ENCODE measurements at places on chromosomes 7 and 10. TPM values are rescaled to one million over a fixed set of nuclear protein-coding genes. Genes with fewer than 3 reads are reported as not detected.

The DNMBP gene
- total RNA-seq, result 36.0 TPM

The UTF1 gene
- total RNA-seq, result not detected

The RAB11FIP2 gene
- total RNA-seq, result 11.7 TPM

The STAG3 gene
- 0.15 TPM for total RNA-seq

The AP1S1 gene
- total RNA-seq, result 137 TPM

The STEAP2 gene
- 5.4 TPM for total RNA-seq

The PTPN20 gene
- 4.9 TPM for total RNA-seq

The IFIT1B gene
- not detected for total RNA-seq

The PNLIP gene
- not detected for total RNA-seq

The MASTL gene
- total RNA-seq, result 23.5 TPM

The HKDC1 gene
- 19.1 TPM for total RNA-seq

The NOD1 gene
- total RNA-seq, result 6.1 TPM

The FEZF1 gene
- total RNA-seq, result not detected

The HABP2 gene
- total RNA-seq, result 0.13 TPM

The FAS gene
- total RNA-seq, result 38.3 TPM

The IQUB gene
- 0.13 TPM for total RNA-seq

The PRLHR gene
- total RNA-seq, result not detected

The AKR1C2 gene
- total RNA-seq, result 3,442 TPM

The EVX1 gene
- not detected for total RNA-seq

The TAS2R3 gene
- total RNA-seq, result not detected

The PON3 gene
- 29.1 TPM for total RNA-seq

The PALD1 gene
- total RNA-seq, result 5.9 TPM

The ARHGEF35 gene
- 0.23 TPM for total RNA-seq

The FGFBP3 gene
- total RNA-seq, result 2.2 TPM

The LIPK gene
- total RNA-seq, result not detected

The PAX4 gene
- not detected for total RNA-seq

The CAMK2B gene
- total RNA-seq, result 0.20 TPM

The COBL gene
- 4.9 TPM for total RNA-seq

The SPDYE8 gene
- not detected for total RNA-seq

The MYL10 gene
- not detected for total RNA-seq

The SORCS1 gene
- not detected for total RNA-seq

The MMP21 gene
- total RNA-seq, result 0.03 TPM

The FLNC gene
- 4.9 TPM for total RNA-seq

The ST8SIA6 gene
- 0.13 TPM for total RNA-seq

The HOXA3 gene
- 7.6 TPM for total RNA-seq

The CYP26C1 gene
- not detected for total RNA-seq

The DYNC1I1 gene
- not detected for total RNA-seq

The TASOR2 gene
- total RNA-seq, result 53.7 TPM

The RBM33 gene
- total RNA-seq, result 29.2 TPM

The NUDT13 gene
- total RNA-seq, result 3.0 TPM

The TMEM229A gene
- not detected for total RNA-seq

The SPDYE16 gene
- not detected for total RNA-seq

The MRPS24 gene
- 256 TPM for total RNA-seq

The CCDC201 gene
- total RNA-seq, result not detected

The ACBD5 gene
- 32.0 TPM for total RNA-seq

The AMPH gene
- total RNA-seq, result not detected

The ACSL5 gene
- 0.13 TPM for total RNA-seq

The TFR2 gene
- 2.6 TPM for total RNA-seq
